ENCODE measurements at places on chromosomes 16 and 17.

GRCh38 chr17:45852535-45853297 lies 8.0 kb downstream of the SPPL2C start:
- peak; percentile 84 for DNase-seq

GRCh38 chr16:68475071-68475470 lies 26.8 kb upstream of the SMPD3 start:
- no peak for DNase-seq

- peak; percentile 95 for DNase-seq
These were observed 2.4 kb upstream of the SOCS7 start for GRCh38 chr17:38349097-38349730.

GRCh38 chr16:1154887-1155331 lies 2.0 kb downstream of the CACNA1H start:
- no peak for DNase-seq

DNA sequence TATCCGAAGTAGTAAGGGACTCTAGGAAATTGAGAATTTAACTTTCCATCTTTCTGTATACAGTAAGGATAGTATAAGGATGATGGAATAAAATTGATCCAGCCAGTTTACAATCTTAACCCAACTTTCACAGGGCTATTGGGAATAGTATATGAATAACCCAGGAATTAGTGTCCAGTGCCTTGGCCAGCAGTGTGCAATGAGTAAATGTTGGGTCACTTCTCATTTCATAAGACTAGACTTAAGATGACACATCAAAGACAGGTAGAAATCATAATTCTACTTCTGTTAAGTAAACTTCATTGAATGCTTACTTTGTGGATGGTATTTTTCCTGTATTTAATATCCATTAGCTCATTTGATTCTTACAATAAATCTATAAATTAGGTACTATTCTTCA lies 949.6 kb upstream of the GOT2 start:
- no peak for DNase-seq
